T-helper 2 cell (primary cell): ENCODE measurements at places on chromosomes 5 and 9.

DNA sequence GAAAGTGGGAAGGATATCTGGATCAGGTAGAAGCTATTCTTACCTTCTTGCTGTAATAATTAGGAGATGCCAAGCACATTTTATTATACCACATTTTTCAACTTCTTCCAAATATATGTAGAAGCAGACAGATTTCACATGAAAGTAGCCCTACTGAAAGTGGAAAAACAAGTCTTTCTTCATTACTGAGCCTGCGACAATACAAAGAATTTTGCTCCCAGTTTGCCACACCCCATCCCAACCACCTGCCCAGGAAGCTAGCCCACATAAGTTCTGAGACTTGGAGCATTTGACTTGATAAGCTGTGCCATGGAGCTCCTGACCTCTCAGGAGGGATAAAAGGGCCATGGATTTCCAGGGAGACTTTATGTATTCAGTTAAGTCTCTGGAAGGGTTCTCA is 249.1 kb upstream of the ADCY2 start:
- no peak for DNase-seq

DNA sequence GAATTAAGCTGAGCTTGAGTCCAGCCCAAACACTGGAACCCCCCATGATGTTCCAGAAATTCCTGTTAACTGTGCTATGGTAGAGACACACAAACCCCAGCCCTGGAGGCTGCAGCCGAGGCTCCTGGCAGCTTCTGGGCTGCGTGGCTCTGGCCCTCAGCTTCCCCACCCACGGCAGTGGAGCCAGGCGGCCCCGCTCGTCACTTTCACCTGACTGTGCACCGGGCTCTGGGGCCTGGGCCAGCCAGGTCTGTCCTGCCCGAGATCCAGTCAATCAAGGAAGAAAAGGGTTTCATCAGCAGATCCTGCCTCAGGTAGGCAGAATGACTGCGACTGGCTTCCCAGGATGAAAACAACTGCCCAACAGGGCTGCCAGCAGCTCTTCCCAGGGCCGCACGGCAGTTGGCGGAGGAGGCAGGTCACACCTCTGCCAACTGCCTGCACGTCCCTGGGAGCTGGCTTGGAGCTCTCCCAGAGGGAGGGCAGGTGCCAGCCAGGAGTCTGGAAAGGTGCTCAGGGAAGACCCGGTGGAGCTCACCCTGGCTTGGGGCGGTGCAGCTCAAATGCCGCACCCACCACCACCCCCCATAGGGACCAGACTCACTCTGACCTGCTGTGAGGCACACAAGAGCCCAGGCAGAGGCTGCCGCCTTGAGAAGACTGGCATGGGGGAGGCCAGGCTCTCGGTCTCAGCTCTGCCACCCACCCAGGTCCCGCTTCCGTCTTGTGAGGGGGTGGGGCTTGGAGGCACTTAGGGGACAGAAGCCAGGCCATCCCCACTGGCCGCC is 20.7 kb downstream of the BRD3 start:
- no peak for DNase-seq

- DNase-seq: no peak
These were observed 130.8 kb upstream of the FAM120A start for GRCh38 chr9:93320591-93321219.

DNA sequence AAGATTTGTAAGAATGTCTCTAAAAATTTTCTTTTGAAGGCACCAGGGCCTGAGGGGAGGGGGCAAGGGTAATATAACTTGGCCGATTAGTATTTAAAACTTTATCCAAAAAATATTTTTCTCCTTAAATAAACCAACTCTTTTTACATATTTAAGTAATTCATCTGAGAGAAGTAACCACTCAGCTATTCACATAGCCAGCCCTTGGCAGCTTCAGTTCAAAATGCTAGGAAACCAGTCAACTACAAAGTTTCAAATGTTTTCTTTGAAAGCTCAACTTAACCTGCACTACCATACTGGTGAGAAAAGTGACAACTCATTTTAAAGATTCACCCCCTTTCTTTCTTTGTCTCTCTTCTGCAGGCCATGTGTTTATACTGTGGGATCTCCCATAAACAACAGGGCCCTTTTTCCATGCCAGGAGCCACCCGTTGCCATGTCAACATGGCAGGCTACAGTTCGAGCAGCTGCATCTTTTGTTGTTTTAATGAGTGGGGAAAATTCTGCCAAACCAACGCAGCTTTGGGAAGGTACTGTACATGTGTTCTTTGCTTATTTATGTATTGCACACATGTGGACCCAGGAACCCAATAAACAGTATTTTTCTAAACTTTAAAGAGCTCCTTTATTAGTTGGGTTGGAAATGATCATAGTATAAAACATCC is 46.3 kb downstream of the AOPEP start:
- no peak for DNase-seq

- DNase-seq: no peak
These were observed 583.5 kb upstream of the TUSC1 start for GRCh38 chr9:26261503-26262330.

DNA sequence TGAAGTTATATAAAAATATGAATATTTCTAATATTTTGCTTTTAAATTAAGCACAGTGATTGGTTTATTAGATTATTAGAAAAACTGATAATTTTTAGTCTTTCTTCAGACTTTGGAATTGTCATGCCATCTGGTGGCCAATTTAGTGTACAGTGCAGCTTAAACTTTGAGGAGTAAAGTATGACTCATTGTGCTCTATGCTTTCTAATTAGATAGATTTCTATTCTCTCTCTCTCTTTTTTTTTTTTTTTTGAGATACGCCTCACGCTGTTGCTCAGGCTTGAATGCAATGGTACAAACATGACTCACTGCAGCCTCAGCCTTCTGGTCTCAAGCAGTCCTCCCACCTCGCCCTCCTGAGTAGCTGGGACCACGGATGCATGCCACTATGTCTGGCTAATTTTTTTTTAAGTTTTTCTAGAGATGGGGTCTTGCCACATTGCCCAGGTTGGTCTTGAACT is 42.1 kb upstream of the GPR21 start:
- peak; percentile 0 for DNase-seq
